HFF-Myc (cell line): ENCODE measurements at places on chromosomes 1 and 21.

GRCh38 chr1:203799971-203800370 lies 4.5 kb downstream of the ZBED6 start:
- no peak for DNase-seq

DNA sequence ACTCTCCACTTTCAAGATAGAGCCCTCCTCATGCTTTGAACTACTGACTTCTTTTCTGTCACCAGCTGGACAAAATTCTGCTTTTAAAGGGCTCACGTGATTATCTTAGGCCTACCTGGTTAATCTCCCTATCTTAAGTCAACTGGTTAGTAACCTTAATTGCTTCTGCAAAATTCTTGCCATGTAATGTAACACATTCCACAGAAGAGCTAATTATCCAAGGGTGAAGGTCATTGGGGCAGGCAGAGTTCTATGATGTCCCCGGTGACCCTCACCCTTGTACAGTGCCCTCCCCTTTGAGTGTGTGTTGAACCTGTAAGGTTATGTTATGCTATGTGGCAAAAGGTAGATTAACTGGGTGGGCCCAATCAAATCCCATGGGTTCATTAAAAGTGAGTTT lies 25.2 kb upstream of the FOXE3 start:
- no peak for DNase-seq

DNA sequence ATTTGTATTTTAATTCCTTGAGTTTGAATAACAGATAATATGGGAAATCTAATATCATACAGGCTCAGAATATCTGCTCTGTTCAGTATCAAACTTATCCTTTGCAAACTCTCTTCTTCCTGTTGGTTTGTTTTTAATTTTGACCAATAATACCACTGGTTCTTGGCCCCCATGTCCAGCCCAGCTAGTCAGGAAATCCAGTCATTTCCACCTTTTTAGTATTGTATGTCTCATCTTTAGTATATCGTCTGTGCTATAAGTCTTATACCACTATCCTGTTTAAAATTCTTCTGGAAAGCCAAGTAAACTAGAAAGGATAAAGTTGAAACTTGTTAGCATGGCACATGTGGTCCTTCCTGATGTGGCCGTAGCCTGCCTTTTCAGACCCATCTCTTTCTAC lies 10.7 kb downstream of the SCCPDH start:
- no peak for DNase-seq

GRCh38 chr1:220484135-220484534 lies 43.8 kb upstream of the MARK1 start:
- no peak for DNase-seq
